ENCODE measurements at places on chromosomes 4 and X.

DNA sequence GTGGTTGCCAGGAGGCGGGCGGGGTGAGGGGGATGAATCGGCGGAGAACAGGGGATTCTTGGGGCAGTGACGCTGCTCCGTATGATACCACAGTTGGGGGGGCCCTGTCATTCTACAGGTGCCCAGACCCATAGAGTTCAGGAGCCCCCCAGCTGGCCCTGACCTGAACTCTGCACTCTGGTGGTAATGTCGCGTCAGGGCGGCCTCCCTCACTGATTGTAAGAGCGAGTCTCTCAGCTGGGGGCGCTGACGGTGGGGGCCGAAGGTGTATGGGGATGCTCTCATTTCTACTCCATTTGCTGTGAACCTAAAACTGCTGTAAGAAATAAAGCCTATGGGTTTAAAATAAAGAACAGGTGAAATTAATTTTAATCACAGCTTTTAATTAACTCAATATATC, 91.8 kb upstream of the PSAPL1 start:
- DNase-seq = no peak

DNA sequence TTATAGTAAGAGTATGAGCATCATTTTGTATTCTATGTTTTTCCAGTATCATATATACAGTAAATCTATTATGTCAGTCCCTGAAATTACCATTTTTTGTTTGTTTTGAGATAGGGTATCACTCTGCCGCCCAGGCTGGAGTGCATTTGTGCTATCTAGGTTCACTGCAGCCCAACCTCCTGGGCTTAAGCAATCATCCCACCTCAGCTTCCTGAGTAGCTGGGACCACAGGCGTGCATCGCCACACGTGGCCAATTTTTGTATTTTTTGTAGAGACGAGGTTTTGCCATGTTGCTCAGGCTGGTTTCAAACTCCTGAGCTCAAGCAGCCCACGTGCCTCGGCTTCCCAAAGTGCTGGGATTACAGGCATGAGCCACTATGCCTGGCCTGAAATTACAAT, 85.6 kb downstream of the ZNF330 start:
- DNase-seq = no peak

DNA sequence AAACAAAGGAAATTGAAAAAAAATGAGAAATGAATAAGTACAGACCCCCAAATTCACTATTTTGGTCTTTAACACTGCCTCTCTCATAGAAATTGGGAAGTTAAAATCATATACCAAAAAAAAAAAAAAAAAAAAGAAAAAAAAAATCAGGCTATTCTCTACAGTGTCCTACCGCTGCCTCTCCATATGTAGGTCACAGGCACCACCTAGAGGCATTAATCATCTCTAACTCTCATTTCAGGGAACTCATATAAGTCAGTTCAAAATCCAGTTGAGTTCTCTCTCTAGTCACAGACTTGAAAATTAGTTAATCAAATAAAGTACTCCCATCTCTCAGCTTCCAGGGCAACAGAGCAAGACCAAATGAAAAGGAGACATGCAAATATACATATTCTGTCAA, 47.9 kb downstream of the COX18 start:
- no peak for DNase-seq

GRCh38 chr4:66475596-66475995, 805.3 kb upstream of the EPHA5 start:
- DNase-seq = no peak

DNA sequence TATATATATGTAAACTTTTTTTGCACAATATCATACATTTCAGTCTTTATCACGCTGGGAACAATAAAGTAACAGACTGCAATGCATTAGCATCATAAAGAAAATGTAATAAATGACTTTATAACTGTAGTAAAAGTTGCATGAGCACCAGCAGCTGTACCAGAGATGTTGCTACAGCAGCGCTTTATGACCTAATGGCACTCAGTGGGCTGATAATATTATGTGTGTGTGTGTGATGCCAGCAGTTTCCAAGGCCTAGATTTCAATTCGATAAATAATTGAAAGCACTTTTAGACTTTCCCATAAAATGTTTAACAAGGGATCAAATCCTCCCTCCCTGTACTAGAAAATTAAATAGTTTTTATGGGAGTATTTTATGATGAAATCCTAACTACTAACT, 367.6 kb upstream of the AGA start:
- DNase-seq = no peak

GRCh38 chr4:82898322-82899243, 2.0 kb upstream of the THAP9 start:
- DNase-seq = no peak

GRCh38 chr4:106546370-106546769, 177.8 kb upstream of the GIMD1 start:
- no peak for DNase-seq

DNA sequence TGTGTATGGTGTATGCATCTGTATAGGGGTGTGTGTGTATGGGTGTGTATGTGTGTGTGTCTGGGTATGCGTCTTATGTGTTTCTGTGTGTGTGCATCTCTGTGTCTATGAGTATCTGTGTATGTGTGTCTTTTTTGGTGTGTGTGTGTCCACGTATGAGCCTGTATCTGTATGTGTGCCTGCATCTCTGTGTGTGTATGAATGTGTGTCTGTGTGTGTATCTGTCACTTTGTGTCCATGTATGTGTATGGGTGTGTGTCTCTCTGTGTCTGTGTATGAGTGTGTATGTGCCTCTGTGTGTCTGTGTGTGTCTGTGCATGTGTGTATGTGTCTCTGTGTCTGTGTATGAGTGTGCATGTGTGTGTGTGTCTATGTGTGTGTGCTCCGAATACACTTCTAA, 24.3 kb downstream of the FAM149A start:
- no peak for DNase-seq

DNA sequence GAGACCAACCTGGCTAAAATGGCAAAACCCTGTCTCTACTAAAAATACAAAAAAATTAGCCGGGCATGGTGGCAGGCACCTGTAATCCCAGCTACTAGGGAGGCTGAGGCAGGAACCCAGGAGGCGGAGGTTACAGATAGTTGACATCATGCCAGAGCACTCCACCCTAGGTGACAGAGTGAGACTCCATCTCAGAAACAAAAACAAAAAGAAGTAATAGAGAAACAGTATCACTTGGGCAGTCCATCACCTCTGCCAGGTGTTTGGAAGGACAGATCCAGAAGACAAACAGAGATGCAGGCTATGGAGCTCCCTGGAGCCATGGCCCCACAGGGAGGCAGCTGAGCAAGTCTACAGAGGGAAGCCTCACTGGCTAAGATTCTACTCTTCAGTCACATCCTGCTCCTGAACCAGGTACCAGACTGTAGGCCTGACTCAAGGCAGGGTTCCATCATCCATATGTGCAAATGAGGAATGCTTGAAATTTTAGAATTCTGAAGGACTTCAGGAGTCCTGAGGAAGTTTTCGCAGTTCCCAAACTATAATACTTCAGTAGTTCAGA, 81.4 kb upstream of the CPEB2 start:
- DNase-seq = no peak

- no peak for DNase-seq
Measured at GRCh38 chrX:70479922-70480659, 35.5 kb downstream of the DLG3 start.

DNA sequence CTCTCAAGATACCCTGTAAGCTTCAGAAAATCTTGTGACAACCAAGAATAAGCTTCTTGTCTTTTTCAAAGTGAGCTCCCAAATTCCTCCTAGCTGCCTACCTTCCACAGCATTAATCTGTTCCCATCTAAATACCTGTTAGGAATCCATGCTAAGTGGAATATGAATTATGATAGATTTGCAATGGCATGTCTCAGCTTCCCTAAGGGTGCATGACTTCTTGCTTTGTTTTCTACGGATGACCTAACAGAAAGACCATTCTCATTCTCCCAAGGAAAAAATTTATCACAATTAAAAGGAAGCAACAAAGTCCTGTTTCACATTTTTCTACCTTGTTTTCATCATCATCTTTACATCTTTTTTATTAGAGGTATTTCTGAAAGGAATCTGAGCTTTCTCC, 532.7 kb downstream of the GRXCR1 start:
- DNase-seq = no peak

DNA sequence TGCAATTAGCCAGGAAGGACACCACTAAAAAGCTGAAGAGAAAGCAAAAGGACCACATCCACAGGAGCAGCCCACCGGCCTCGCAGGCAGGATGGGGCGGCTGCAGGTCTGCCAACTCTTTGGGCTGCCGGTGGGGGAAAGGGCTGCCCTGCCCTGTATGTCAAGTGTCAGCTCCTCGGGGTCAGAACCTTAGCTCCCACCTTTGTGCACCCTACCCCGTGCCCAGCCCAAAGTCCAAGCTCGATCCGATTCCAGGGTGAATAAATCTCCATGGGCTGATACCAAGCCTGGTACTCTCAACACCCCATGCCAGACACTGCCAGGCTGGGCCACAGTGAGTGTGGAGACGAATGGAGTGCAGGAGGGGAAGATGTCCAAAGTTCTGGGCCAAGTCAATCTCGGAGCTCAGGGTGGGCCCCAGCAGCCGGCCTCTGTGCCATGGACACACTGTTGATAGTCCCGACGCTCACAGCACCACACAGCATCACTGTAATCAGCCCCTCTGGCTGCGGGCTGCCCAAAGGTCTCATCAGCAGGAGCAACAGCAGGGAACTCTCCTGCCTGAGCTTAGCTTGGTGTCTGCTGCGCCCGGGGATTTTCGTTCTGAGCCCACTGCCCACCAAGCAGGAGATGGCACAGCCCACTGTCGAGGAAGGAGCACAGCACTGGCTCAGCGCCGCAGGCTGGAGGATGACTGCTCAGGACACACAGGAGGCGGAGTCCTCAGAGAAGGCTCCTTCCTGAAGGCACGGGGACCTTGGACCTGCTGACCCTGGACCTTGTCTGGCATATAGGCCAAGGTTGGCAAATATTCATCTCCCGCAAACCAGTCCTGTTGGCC, 84.4 kb downstream of the JAKMIP1 start:
- no peak for DNase-seq

GRCh38 chr4:152643153-152644035, 36.4 kb downstream of the TMEM154 start:
- DNase-seq = no peak

DNA sequence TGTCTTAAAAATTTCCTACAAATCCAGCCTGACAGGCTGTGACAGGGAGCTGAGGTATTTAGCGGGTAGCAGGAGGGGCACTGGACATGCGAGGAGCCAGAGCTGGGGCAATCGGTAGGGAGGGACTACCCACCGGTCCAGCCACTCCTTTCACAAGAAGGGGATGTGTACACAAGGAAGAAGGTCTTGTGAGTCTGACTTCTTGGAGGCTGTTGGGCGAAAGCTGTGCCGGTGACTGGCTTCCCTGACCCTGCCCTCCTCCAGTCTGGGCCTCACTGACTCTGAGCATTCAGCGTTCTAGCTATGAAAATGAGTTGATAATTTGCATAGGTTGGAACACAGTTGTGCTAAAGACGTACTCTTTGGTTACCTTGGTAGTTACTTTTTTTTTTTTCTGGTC, 12.7 kb upstream of the CXCL8 start:
- DNase-seq = no peak

GRCh38 chr4:61933527-61933926, 733.4 kb downstream of the ADGRL3 start:
- DNase-seq = no peak

DNA sequence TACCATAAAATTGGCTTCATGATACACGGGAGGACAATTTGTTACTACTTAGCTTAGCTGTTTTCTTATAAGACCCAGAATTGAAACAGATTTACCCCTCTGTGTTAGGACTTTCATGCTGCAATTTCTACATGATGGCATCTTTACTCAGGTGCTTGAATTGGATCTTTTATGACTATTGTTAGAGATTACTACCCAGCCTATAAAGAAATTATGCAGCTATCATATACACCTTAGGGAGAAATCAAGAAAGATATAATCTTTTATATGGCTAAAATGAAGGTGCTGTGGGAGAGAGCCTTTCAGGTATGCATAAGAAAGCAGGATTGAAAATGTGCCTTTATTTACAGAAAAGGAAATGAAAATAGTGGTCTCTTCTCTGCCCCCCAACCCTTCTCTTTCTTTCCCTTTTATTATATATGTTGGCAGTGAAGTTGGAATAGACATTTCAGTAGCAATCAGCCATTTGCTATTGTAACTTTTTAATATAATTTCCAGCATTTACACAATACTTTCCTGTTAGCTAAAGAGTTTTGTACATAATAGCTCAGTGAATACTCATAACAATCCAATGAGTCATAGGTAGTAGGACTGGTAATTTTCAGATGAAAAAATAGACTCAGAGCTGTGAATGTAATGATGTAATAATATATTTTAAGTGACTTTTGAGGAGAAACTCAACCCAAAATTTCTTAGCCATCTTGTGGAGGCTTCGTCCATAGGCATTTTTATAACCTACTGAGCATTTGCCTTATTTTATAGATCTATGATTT, 311.8 kb downstream of the ADGRL3 start:
- DNase-seq = no peak

GRCh38 chr4:64584125-64584524, 174.9 kb upstream of the TECRL start:
- DNase-seq = no peak

DNA sequence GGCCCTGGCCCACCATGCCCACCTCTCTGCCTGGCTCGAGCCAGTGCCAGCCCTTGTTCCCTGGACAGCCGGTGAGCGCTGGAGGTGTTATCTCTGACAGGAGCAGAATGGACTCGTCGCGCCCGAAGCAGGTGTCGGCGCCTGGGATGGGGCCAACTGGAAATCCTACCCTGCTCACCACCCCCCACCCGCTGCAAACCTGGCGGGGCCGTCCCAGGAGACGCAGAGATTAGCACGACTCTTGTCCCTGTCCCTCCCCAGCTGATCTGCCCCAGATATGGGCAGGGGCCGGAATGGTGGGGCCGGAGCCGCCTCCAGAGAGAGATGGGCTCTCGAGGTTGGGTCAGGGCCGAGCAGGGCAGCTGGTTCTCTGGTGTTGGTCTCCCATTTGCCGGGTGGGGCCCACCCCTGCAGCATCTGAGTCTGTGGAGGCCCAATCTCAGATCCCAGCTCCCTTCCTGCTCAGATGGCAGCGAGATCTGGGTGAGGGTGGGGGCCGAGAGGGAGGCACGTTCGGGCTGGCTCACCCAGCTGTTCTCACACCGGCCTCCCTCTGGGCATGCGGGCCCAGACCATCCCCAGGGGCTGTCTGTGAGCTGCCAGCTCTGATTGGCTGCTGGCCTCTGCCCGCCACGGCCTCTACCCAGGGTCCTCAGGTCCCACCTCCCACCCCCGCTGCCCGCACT, 20.1 kb upstream of the FGFR3 start:
- no peak for DNase-seq

GRCh38 chr4:30258949-30259348, 461.2 kb upstream of the PCDH7 start:
- no peak for DNase-seq

GRCh38 chrX:18354369-18355223, at the start of gene SCML2:
SCML2 (minus strand) TSS chrX:18354688; CDS start chrX:18334071, 20,617 bp downstream.
- DNase-seq = peak; percentile 27

DNA sequence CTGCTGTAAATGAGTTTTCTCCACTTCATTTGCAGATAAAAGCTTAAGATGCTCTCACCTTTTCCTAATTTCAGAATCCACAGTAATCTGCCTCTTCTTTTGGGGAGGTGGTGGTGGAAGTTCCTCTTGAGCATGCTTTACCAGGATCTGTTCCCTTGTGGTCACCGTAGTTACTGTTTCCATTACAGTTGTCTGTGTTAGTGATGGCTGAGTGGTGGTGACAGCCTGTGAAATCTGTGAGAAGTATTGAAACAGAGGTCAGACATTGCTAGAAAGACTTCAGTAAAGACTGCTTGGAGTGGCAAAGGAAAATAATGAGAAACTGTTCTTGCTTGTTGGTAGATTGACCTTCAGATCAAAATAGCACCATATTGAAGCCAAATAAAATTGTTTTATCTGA, 666.2 kb downstream of the DMD start:
- DNase-seq = no peak

- DNase-seq = no peak
Measured at GRCh38 chr4:7512946-7513345, 78.2 kb upstream of the PSAPL1 start.

- no peak for DNase-seq
Measured at GRCh38 chr4:141255016-141255415, 34.3 kb downstream of the ZNF330 start.

All from nucleus accumbens (tissue), 56 donors.